ENCODE measurements at places on chromosomes 5 and 9.

DNA sequence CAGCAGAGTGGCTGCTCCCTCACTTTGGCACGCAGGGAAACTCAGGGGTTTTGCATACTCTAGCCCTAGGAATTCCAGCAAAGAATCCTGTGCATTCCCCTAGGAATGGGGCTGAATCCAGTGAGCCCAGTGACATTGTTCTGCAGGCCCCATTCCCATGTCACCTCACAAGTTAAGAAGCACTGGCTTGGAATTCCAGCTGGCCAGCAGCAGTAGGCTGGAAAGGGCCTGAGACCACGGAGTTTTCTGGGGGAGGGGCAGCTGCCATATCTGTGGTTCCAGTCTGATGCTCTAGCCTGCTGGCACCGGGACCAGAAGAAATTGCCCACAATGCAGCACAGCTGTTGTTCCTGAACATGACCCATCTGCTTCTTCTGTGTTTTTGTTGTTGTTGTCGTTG is 217.6 kb upstream of the DMRTA1 start:
- DNase-seq = no peak

DNA sequence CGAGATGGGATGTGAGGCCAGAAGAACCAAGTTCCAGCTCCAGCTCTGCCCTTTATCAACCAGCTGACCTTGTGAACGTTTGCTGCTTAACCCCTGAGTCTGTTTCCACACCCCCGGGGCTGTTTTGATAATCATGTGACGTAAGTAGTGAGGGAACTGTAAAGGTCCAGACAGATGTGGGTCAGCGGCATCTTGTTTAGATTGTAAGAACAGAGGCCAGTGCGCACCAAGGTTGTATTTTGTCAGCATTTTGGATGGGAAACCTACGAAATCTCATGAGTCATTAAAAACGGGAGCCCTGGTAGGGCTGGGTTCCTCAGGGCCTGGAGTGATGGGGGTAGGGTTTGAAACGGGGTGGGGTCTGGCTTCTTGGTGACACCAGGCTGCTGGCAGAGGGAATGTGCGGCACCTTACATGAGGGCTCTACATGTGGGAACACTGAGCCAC is 13.8 kb upstream of the COL15A1 start:
- no peak for DNase-seq

DNA sequence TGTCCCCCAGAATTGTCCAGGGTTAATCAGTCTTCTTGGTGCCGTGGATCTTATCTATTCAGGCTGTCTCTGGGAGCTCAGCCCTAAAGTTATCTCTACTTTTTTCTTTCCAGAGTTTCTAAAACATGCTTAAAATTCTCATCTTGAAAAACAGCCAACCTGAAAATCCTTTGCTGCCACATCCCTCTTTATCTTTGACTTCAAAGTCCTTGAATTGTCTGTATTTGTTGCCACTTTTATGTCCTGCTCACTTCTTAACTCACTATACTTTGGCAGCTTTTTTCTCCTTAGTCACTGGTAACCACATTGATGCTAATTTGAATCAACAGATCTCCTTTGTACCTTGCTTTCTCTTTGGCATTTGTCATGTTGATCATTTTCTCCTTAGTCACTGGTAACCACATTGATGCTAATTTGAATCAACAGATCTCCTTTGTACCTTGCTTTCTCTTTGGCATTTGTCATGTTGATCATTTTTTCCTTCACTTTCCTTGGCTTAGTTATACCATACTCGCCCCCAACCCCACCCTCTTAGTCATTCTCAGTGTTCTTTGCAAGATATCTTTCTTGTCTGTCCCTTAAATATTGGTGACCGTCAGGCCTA is 8.5 kb downstream of the DMXL1 start:
- no peak for DNase-seq

- no peak for DNase-seq
These were observed 36.2 kb upstream of the TTC1 start for GRCh38 chr5:159972538-159973362.

- no peak for DNase-seq
These were observed 138.2 kb upstream of the LPAR1 start for GRCh38 chr9:111176511-111176910.

DNA sequence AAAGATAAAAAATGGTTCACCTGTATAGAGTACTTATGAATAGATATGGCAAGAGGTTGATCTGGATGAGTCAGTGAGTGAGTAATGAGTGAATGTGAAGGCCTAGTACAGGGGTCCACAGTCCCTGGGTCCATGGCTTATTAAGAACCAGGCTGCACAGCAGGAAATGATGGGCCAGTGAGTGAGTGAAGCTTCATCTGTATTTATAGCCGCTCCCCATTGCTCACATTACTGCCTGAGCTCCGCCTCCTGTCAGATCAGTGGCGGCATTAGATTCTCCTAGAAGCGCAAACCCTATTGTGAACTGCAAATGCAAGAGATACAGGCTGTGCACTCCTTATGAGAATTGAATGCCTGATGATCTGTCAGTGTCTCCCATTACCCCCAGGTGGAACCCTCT is 307.7 kb upstream of the ZNF608 start:
- no peak for DNase-seq

DNA sequence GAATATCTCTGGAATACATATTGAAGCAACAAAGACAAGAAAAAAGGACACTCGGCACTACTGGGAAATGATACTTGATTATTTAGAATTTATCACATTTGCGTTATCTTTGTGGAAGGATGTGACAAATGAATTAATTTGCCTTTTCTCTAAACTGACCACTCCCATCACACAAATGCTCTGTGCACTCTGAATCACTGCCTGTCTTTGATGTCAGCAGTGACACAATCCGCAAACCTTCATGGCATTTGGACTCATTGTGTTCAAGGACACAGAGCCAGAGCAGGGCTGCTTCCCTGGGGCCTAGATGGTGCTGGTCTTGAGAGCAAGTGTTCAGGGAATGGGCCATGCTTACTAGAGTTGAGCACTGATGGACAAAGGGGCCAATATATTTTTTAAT is 4.9 kb upstream of the KIF4B start:
- no peak for DNase-seq

- no peak for DNase-seq
These were observed 56.6 kb downstream of the RGS3 start for GRCh38 chr9:113520109-113520642.

- no peak for DNase-seq
These were observed 385.3 kb downstream of the PRELID2 start for GRCh38 chr5:145449794-145450193.

DNA sequence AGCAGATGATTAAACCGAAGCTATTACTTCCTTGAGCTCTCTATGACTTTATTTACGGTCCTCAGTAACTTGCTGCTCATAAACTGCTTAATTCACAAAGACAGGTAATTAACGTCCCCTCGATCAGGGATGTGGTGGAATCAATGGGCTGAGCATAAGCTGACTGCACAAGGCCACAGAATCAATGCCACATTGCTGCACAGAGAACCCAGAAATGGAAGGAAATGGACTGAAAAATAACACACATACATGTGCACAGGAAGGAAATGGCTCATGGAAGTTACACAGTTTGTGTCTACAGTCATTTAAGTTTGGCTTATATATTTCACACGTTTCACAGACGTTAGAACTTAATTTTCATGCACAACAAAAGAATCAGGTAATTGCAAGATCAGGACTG is 118.3 kb upstream of the KLF9 start:
- DNase-seq = no peak

GRCh38 chr5:123285122-123286023 is 137.8 kb downstream of the CEP120 start:
- no peak for DNase-seq

GRCh38 chr5:154467655-154468354 is 10.2 kb downstream of the HAND1 start:
- DNase-seq = no peak

DNA sequence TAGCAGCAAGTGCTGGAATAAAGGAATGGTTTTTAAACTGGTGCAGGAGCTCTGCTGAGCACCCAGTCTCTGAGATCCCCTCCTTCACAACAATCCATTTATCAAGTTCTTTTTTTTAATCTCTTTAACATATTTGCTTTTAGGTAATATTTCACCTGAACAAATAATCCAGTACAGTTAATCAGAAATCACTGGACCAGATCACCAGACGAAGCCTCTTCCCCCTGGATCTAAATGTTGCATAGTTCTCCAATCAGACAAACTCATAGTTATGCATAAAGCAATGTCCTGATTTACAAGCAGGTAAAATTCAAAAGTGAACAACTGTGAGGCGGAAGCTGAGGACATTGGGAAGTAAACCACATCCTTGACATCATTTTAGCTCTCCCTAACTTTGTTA is 657.7 kb upstream of the RORB start:
- no peak for DNase-seq

- no peak for DNase-seq
These were observed 1173.4 kb upstream of the ACO1 start for GRCh38 chr9:31210978-31211570.

DNA sequence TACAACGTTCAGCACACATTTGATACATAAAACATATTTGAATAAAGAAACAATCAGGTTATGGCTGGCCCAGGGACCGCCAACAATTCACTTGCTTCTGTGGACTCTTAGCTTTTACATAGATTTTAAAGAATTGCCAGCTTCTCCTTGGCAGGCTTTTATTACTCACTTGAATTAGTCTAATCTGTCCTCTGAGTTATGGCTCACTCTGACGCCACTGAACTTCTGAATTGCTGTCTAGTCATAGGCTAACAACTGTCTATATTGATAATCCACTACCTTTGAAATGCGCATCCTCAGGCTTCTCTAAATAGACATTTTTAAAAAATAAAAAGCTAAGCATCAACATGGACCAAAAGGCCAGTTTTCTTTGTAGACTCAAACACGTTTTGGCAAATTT is 317.4 kb upstream of the SGCD start:
- DNase-seq = no peak

DNA sequence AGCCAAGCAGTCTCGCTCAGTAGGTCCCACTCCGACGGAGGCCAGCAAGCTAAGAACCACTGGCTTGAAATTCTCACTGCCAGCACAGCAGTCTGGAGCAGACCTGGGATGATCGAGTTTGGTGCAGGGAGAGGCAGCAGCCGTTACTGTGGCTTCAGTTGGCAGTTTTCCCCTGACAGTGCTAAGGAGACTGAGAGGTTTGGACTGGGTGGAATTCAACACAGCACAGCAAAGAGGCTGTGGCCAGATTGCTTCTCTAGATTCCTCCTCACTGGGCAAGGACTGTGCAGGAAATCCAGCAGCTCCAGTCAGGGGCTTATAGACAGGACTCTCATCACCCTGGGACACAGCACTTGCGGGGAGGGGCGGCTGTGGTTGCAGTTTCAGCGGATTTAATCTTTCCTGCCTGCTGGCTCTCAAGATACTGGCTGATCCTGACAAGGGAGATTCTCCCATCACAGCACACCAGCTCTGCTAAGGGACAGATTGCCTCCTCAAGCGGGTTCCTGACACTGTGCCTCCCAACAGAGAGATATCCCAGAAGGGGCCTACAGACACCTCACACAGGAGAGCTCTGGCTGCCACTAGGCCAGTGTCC is 122.1 kb downstream of the YIPF5 start:
- DNase-seq = no peak
